ENCODE measurements at places on chromosomes 12 and 14.

GRCh38 chr14:59422069-59422881, 42.9 kb downstream of the GPR135 start:
- DNase-seq, result peak; percentile 21

GRCh38 chr12:123807670-123808069, 45.6 kb downstream of the DNAH10 start:
- no peak for DNase-seq

- no peak for DNase-seq
These were observed 103.4 kb downstream of the APAF1 start for GRCh38 chr12:98748463-98748862.

DNA sequence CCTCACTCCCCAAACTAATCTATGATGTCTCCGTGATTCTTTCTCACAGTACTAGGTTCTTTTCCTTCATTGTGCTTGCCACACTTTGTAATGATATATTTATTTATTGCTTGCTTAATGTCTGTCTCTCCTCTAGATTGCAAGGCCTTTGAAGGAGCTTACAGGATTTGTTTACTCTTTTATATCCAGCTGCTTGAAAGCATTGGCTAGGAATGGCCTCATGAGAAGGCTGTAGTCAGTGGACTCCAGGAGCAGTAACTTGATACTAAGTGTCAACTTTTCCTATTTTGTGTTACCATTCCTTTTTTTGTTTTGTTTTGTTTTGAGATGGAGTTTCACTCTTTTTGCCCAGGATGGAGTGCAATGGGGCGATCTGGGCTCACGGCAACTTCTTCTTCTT, 7.3 kb upstream of the FAM234B start:
- DNase-seq, result no peak

- DNase-seq, result no peak
These were observed 13.2 kb downstream of the CLBA1 start for GRCh38 chr14:104998801-104999200.

- no peak for DNase-seq
These were observed 133.6 kb upstream of the VRK1 start for GRCh38 chr14:96663491-96664067.

- no peak for DNase-seq
These were observed 125.0 kb downstream of the ARMH4 start for GRCh38 chr14:58026967-58027366.

DNA sequence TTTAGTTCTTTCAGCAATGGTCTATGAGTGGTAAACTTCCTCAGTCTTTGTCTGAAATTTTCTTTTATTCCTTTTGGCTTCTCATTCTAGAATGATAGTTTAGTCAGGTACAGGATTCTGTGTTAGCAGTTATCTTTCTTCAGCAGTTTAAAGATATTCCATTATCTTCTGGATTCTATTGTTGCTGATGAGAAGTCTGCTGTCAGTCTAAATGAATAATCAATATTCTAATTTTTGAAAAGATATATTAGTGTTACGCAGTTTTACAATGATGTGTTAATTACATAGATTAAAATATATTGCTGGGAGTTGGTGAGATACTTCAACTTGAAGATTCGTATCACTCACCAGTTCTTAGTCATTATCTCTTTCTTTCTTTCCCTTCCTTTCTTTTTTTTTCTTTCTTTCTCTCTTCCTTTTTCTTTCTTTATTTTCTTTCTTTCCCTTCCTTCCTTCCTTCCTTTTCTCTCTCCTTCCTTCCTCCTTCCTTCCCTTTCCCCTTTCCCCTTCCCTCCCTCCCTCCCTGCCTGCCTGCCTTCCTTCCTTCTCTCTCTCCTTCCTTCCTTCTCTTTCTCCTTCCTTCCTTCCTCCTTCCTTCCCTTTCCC, 17.8 kb downstream of the CACNA1C start:
- no peak for DNase-seq

DNA sequence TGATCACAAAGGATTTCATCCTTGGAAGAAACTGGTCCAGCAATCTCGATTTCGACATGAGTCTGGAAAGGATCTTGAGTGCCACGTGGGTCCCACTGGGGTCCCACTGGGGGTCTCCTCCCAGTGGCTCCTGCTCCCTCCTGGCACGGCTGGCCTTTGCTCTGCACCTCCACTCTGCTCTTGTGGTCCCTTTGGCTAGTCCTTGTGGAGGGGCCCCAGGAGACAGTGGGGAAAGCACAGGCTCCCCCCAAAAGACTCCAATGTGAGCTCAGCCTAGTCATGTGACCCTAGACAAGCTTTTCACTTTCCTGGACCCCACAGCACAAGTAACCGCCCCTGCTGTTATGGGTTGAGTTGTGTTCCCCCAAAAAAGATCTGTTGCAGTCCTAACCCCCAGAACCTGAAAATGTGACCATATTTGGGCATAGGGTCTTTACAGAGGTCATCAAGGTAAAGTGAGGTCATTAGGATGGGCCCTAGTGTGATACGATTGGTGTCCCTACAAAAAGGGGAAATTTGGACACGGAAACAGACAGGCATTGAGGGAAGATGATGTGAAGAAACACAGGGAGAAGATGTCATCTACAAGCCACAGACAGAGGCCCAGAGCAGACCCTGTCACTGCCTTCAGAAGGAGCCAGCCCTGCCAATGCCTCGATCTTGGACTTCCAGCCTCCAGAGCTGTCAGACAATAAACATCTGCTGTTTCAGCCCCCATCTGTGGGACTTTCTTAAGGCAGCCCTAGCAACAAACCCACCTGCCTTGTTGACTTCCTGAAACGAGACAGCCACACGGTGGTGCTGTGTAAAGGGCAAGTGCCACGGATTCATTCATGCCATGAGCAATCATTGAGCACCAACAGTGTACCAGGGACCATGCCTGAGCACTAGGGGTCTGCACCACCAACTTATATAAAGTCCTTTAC, 23.8 kb upstream of the PPP2R5C start:
- DNase-seq, result peak; percentile 23

- no peak for DNase-seq
These were observed 40.3 kb downstream of the EVL start for GRCh38 chr14:100105357-100106169.

DNA sequence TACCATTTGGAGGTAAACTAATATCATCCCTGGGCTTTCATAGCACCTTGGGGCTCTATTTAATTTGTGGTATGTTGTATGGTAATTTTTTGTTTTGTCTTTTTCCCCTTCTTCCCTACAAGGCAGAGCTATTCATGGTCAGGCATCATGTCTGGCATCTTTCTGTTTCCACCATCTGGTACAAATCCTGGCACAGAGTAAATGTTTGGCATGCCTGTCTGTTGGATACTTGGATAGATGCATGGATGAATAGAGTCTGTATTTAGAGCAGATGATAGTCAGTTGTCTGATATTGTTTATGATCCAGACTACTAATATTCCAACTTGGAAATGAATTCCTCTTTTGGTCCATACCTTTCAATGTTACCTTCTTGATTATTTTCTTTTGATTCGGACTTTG, 139.8 kb downstream of the NEDD1 start:
- no peak for DNase-seq

- no peak for DNase-seq
These were observed 42.9 kb upstream of the EEA1 start for GRCh38 chr12:92971859-92972524.

DNA sequence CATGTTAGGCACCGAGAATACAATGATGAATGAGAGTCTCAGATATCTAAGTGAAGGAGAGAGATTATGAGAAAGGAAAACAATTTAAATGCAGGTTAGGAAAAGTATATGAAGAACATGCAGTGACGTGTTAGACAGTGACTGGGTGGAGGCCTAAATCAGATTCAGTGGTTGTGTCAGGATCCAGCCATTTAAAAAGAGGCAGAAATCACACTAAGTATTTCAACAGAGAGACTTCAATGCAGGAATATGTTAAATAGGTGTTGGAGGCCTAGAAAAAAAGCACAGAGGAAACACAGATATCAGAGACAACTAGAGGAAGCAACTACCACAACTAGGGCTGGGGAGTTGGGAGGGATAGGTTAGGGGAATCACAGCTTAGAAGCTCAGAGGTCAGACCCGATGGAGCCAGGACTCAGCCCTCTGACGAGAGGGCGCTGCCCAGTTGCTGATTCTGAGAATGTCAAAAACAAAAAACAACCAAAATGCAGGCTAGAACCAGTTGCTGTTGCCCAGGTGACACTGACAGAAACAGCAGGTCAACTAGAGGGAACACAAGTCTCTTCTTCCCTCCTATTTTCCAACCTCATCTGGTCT, 3.0 kb upstream of the GARIN2 start:
- DNase-seq, result no peak

GRCh38 chr12:6132496-6132895, 8.0 kb upstream of the VWF start:
- DNase-seq, result no peak

GRCh38 chr14:75531660-75532317, 9.5 kb downstream of the BATF start:
- no peak for DNase-seq

DNA sequence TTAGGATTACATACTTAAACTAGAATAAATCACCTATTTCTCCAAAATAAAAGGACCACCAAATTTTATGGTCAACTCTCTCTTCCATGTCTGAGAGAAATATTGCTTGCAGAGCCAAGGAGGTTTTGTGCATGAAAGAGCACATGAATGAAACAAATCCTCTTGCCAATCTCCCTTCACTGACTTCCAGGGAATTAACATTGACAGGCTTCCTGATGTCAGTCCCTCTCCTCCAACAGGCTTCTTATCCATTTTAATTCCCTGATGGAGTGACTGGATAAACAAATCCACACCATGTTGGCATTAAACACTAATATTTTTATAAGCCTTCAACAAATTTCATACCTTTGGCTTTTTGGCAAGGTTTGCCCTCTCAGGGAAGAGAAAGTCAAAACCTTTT, 45.3 kb upstream of the CNTN1 start:
- DNase-seq, result no peak

GRCh38 chr14:77007975-77008421, 20.5 kb downstream of the IRF2BPL start:
- no peak for DNase-seq

DNA sequence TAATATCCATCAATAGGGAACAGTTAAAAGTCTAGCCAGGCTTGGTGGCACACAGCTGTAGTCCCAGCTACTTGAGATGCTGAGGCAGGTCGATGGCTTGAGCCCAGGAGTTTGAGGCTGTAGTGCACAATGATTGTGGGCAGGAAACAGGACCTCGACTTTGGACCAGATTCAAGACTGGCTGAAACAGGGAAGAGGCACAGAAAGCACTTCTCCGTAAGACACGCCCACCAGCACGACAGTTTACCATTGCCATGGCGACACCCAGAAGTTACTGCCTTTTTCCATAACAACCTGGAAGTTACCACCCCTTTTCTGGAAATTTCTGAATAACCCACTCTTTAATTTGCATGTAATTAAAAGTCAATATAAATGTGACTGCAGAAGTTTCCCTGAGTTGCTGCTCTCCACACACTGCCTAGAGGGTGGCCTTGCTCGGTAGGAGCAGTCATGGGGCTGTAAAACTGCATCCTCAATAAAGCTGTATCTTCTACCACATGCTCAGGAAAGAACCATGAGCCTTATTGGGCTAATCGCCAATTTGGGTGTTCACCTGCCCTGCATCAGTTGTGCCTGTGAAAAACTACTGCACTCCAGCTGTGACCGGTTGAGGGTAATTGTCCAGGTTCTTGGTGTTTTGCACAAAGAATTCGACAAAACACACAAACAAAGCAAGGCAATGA, 4.6 kb upstream of the LRRC23 start:
- DNase-seq, result no peak

- no peak for DNase-seq
These were observed 21.4 kb upstream of the CKAP4 start for GRCh38 chr12:106269150-106269771.

- DNase-seq, result no peak
These were observed 404.5 kb downstream of the FUT8 start for GRCh38 chr14:65817011-65817410.

DNA sequence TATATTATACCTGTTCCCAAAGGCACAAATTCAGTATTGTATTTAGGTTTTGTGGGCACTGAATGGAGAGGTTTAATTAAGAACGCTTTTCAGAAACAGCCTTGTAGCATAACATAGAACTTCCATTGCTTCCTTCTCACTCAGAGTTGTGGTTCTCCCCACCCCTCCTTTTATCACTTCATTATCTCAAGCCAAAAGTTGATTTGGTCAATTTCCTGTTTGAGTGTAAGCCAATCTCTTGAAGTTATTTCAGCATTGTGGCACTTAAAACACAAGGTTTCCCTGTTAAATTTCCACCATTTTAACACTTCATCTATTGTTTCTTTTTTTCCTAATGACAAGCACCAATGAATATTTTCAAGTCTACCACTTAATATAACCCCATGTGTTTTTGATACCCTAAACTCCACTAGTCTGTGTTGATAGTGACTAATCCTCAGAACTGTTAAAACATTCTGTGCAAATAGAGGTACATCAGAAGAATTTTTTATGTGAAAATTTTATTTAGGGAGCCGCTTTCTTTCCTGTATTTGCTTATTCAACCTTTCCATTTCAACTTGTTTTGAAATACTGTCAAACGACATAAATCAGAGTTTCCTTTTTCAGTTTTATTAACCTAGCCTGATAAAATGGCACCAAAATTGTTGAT, 340.1 kb downstream of the BCAT1 start:
- no peak for DNase-seq

DNA sequence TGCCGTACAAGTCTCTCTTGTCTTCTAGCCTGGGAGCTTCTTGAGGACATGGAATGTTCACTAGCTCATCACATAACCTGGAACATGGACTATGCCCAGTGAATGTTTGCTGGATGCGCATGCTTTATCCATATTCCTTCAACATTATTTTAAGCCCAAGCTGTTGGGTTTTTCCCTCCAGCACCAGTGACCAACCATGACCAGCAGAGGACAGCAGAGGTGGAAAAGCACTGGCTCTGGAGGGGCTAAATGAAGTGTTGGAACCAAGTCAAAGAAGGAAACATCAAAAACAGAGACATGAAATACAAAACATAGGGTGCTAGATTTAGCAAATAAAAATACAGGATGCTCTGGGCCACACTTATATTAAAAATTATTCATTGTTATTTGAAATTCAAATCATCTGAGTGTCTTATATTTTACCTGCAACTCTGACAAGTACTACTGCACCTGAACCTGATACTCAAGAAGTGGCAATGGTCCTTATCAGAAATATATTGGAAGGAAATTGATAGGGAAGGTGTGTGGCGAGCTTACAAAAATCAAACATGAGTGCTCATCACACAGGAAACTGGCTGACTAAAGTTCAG, 23.1 kb upstream of the HELB start:
- DNase-seq, result peak; percentile 28

DNA sequence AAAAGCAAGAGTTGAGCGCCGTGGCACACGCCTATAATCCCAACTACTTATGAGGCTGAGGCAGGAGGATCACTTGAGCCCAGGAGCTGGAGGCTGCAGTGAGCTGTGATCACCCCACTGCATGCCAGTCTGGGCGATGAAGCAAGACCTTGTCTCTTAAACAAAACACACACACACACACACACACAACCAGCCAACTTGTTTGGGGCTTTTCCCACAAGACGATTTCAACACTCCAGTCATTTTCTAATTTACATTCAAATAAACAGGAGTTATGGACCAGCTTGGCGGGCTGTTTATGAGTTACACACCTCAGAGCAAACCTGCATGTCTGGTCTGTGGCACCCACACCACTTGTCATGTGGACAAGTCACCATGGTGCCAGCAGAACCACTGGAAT, 6.7 kb downstream of the GLTP start:
- no peak for DNase-seq

- DNase-seq, result no peak
These were observed 29.0 kb downstream of the ACTN1 start for GRCh38 chr14:68950111-68950510.
